ENCODE measurements at places on chromosomes 16 and 17.
A peak's percentile ranks its signal among the peaks of the same experiment; 100 is the strongest.

DNA sequence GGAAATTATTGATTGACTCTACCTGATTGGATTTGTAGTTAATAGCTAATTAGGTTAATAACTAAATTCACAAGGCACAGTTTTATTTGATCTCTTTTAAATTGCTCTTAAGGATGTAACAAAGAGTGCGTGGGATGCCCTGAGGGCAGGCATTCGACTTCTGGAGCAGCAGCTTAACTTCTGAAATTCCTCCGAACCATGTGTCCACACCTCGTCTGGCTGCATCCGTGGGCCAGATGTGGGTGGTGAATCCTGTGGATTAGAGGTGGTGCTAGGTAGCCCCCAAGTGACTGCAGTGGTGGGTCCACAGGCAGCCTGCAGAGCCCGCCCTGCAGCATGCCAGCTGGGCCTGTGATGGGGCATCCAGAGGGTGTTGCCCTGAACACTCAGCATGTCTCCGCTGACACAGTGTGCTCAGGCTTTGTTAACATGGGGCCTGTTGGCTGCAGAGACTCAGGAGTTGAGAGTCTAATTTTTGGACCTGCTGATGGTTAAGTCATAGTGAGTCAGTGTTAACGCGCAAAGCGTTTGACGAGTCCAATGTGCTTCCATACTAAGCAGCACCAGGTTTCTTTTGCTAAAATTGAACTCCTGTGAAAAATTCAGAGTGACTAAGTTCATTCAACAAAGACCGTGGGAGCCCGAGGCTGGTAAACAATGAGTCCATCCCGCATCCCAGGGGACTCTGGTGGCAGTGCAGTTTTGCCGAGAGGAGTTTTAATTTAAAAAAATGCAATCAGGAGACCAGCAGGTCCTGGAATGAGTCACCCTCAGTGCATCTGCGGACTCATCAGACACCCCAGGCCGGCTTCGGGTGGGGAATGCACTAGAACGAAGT, 3.8 kb upstream of the NPB start:
- DNase-seq, result no peak

DNA sequence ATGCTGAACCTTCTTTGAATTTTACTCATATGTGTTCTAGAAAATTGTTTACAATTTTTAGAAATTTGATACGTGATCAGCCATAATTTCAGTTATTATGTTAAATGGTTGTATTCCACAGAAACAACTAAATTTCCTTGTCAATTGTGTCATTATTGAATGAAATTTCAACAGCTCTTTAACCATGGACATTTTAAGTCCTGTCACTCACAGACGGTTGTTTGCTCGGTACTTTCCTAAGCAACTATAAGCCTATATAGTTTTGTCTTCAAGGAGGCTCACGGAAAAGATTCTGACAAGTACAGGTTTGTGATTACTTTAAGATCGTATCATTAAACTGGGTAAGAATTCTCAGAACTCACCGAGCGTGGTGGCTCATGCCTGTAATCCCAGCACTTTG, 31.8 kb downstream of the SLC39A11 start:
- DNase-seq, result no peak

DNA sequence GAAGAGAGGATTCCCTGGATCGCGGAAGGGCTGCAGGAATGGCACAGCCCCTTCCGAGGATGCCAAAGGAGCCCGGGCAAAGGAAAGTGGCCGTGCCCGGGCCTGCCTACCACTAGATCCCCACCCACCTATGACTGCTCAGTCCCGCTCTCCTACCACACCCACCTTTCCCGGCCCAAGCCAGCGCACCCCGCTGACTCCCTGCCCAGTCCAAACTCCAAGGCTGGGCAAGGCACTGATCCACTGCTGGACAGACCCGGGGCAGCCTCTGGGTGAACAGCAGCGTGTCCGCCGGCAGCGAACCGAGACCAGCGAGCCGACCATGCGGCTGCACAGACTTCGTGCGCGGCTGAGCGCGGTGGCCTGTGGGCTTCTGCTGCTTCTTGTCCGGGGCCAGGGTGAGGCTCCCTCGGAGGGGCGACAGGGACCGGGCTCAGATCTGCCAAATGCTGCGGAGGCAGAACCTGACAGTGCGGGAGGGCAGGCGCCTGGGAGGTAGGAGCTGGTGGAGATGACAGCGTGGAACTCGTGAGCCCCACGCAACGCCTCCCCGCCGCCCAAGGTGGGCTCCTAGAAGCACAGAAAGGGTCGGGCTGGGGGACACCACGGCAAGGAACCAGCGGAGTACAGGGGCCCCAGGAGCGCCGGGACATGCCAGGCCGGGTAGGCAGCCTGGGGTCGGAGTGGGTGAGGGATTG, at the start of gene CES2:
TSS of gene CES2 (plus strand) at position 203 of the 698 bp plus-strand sequence. CDS start at position 323, 120 bp downstream.
- DNase-seq, result no peak

GRCh38 chr16:964356-965035, 6.3 kb downstream of the LMF1 start:
- DNase-seq, result no peak

GRCh38 chr17:73138541-73139138, 26.2 kb upstream of the SSTR2 start:
- no peak for DNase-seq

- no peak for DNase-seq
These were observed 20.7 kb downstream of the DNAH9 start for GRCh38 chr17:11618861-11619566.

DNA sequence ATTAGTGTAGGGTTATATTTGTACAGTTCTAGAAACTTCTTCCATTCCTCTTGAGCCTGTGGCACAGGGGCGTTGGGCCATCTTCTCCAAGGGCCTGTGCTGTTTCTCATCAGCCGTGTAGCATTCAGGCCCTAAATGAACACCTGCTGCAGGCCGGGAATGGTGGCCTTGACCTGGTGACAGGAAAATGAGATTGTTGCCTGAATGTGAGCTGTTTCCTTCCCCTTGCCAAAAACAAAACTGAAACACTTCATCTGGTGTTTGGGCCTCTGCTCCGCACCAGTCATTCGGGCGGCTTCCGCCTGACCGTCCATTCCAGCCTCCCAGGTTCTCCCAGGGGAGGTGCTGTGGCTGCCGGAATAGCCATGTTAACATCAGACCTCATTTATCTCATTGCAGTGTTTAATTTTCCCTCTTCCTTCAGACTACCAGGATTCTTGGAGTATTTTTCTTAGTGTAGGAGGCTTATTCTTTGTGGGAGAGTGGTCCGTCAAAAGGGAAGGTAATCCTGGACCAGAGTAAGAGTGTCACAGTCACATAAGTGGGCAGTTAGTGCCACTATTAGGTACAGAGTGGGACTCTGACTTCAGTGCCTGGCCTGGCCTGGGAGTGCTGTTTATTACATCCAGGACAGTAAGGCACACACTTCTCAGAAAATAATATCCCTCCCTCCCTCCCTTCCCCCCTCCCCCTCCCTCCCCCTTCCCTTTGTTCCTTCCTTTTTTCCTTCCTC, 61.9 kb downstream of the WWP2 start:
- DNase-seq, result no peak

DNA sequence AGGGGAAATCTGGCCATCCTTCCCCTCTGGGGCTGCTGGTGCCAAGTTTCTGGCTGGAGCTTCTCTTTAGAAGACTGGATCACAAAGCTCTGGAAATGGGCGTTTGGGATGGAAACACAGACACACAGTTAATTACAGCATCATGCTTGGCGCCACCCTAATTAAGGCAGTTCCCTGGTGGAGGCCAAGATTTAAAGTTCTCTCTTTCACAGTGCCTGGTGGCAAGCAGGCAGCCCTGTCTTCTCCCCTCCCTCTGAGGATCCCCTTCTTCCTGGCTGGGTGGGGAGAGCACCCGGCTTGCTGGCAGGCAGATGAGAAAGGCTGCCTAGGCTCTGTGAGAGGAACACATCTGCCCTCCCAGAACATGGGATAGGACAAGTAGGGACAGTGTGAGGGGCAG, 59.0 kb upstream of the NKD1 start:
- no peak for DNase-seq

- no peak for DNase-seq
These were observed 55.1 kb downstream of the ATP2C2 start for GRCh38 chr16:84423416-84423837.

- no peak for DNase-seq
These were observed 10.1 kb downstream of the KSR1 start for GRCh38 chr17:27466376-27466742.

DNA sequence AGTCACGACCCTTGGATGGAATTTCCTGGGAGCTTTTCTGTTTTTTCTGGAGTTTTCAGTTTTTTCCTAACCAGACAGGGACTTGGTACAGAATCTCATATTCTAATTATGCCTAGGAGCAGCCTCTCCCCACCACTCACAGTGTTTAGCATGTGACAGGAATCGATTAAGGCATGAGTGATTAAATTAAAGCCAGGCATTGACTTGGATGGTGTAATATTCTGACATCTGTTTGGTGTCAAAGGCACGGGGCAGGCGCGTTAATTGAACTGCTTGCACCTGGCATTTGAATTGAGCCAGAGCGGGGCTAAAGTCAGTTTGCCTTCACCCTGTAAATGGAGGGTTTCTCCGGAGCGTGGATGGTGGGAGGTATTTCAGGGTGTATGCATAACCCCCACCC, 11.9 kb downstream of the MAPT start:
- DNase-seq, result no peak

- DNase-seq, result peak; percentile 98
These were observed 17.2 kb downstream of the ADAM11 start for GRCh38 chr17:44775838-44776621.

DNA sequence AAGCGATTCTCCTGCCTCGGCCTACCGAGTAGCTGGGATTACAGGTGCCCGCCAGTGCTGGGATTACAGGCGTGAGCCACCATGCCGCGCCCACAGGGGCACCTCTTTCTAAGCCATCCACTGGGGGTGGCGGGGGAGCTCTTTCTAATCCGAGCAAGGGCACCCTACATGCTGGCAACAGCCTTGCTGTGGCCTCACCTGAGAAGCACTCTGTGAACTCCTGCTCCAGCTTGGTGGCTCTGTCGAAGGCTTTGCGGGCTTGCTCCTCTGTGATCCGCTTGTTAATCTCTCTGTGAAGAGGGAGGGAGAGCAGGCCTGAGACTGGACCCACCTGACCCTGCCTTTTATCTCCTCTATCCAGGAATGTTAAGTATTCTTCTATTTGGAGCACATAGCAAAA, 11.9 kb upstream of the ASGR1 start:
- no peak for DNase-seq

DNA sequence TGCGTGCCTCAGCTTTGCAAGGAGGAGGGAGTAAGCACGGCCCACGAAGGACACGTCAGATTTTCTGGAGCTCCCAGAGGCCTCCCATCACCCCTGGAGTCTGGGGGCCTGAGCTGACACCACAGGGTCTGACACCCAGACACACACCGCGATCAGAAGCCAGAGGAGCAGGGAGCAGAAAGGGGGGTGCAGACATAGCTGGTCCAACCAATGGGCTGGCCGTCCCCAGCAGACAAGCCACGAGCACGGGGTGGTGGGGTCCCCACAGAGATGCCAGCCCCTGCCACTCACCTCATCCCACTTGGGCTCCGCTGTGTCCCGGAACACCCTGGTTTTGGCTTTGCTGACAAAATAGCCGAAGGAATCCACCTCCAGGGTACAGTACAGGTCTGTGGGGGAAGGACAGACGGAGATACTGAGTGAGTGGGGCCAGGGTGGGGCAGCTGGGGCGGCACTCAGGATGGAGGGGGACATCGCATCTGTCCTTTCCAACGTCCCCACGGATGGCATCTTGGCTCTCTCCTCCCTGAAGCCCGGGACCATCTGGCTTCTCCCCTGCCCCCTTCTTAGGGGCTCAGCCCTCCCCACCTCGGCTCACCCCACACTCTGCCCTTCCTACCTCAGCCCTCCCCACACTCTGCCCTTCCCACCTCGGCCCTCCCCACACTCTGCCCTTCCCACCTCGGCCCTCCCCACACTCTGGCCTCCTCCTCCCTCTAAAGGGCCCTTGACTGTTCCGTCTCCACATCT, 53.5 kb downstream of the TIMM22 start:
- DNase-seq, result no peak

DNA sequence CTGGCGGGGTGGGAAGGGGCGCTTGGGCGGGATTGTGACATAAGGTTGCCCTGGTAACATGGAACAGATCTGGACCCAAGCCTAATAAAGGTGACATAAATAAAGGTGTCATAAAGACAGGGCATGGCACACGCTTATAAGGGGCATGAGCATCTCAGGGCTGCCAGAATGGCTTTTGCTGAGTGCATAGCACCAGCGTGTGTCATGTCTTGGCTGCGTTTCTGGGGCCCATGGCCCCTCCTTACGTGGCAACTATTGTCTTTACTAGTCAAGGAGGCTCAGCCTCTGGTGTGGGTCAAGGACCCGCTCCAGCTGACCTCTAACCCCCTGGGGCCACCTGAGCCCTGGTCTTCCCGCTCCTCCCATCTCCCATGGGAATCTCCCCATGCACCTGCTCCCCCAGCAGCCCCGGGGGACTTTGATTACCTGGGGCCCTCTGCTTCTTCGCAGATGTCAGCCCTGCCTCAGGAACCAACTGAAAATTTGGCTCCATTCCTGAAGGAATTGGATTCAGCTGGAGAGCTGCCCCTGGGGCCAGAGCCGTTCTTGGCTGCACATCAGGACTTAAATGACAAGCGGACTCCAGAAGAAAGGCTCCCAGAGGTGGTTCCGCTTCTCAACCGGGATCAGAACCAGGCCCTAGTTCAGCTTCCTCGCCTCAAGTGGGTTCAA, 13.9 kb downstream of the LRRC37B start:
- no peak for DNase-seq

GRCh38 chr16:9953908-9954570, 228.2 kb downstream of the GRIN2A start:
- no peak for DNase-seq

DNA sequence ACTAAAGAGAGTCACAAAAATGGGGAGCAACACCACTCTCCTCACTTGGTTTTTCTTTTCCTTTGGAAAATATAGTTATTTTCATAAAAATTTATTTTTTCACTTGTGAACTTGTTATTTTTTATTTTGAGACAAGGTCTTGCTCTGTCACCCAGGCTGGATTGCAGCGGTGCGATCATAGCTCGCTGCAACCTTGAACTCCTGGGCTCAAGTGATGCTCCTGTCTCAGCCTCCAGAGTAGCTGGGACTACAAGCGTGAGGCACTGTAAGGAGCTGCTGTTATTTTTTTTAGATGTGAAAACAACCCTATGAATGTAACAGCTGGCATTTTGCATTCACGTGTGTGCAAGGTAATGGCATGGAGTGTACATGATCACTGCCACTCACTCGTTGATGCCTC, 24.9 kb downstream of the LRRC75A start:
- no peak for DNase-seq

DNA sequence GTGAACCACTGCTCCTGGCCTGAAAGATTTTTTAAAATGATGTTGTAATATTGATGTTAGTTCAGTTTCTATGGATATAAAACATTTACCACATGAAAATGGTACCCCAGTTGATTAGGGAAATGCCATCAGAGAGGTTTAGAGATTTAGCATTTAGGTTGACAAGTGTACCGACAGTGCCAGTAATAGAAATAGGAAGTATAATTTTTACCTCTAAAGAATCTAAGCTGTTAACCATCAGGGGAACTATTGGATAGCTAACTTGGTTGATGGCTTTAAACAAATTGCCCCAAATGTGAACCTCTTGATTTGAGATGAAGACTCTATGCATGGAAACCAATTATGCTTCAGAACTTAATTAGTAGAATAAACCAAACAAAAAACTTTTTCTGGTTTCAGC, 6.4 kb downstream of the CBFB start:
- no peak for DNase-seq
